ENCODE measurements at places on chromosomes 4 and X. TPM values are rescaled to one million over a fixed set of nuclear protein-coding genes. Genes with fewer than 3 reads are reported as not detected.

Gene FREM3
- not detected for total RNA-seq

GRCh38 chr4:498328-498904, 540 bp downstream of the ZNF721 start:
- H3K4me3 ChIP-seq, result peak overlapping the region; percentile 97
- peaks cover 32% of the 10 kb centered on the region for H3K4me1 ChIP-seq
- peak overlapping the region; percentile 96 for H3K27ac ChIP-seq
- DNase-seq, result no peak

GRCh38 chr4:22754116-22754515, 61.4 kb downstream of the GBA3 start:
- no peaks in the 10 kb centered on the region for H3K4me1 ChIP-seq
- H3K4me3 ChIP-seq, result no peak overlapping the region
- no peak overlapping the region for H3K27ac ChIP-seq
- peaks cover 4% of the 10 kb centered on the region for H3K27me3 ChIP-seq
- no peaks in the 10 kb centered on the region for H3K36me3 ChIP-seq

GRCh38 chr4:159142681-159143384, 40.0 kb downstream of the RAPGEF2 start:
- no peaks in the 10 kb centered on the region for H3K36me3 ChIP-seq
- no peak overlapping the region for H3K27ac ChIP-seq
- no peak for DNase-seq
- peaks cover 15% of the 10 kb centered on the region for H3K4me1 ChIP-seq
- no peaks in the 10 kb centered on the region for H3K27me3 ChIP-seq
- H3K4me3 ChIP-seq, result no peak overlapping the region

- no peaks in the 10 kb centered on the region for H3K36me3 ChIP-seq
- H3K27me3 ChIP-seq, result no peaks in the 10 kb centered on the region
These were observed 68.0 kb downstream of the PPEF2 start for GRCh38 chr4:75834095-75834771.

DNA sequence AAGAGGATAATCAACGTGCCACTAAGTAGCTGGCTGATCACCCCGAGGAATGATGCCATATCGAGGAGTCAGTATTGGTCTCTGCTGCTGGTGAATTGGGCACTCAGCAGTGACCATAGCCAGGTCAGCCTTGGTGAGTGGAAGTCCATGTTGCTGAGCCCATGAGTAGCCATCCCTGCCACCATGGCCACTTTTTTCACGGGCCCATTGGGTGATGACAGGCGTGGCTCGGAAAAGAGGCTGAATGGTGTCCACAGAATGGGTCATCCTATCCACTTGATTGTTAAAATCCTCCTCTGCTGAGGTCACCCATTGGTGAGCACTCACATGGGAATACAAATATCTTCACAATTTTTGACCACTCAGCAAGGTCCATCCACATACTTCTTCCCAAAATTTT, 114.4 kb downstream of the UBE2NL start:
- no peaks in the 10 kb centered on the region for H3K36me3 ChIP-seq
- no peak overlapping the region for H3K4me3 ChIP-seq
- no peak for DNase-seq

- no peaks in the 10 kb centered on the region for H3K27me3 ChIP-seq
- H3K4me1 ChIP-seq, result no peaks in the 10 kb centered on the region
- no peaks in the 10 kb centered on the region for H3K36me3 ChIP-seq
- DNase-seq, result no peak
These were observed 143.4 kb downstream of the PTCHD1 start for GRCh38 chrX:23478056-23478455.

DNA sequence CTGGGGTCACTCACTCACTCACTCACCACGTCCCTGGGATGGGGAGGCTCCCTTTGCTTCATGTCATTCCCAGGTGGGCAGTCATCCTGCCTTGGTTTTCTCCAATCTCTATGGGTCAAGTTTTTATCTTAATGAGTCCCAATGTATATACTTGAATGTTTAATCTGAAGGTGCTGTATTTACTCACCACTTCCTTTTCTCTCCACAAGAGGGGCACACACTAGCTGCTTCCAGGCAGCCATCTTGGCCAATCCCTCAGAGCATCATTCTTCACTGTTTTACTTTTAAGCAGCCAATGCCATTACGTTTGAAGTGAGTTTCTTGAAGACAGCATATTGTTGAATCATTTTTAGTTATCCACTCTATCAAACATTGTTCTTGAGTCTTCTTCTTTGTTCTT, 153.4 kb upstream of the ARSJ start:
- no peak overlapping the region for H3K4me3 ChIP-seq
- peaks cover 1% of the 10 kb centered on the region for H3K27me3 ChIP-seq
- H3K4me1 ChIP-seq, result no peaks in the 10 kb centered on the region
- H3K27ac ChIP-seq, result no peak overlapping the region
- no peak for DNase-seq

Gene NR0B1
- total RNA-seq, result not detected

DNA sequence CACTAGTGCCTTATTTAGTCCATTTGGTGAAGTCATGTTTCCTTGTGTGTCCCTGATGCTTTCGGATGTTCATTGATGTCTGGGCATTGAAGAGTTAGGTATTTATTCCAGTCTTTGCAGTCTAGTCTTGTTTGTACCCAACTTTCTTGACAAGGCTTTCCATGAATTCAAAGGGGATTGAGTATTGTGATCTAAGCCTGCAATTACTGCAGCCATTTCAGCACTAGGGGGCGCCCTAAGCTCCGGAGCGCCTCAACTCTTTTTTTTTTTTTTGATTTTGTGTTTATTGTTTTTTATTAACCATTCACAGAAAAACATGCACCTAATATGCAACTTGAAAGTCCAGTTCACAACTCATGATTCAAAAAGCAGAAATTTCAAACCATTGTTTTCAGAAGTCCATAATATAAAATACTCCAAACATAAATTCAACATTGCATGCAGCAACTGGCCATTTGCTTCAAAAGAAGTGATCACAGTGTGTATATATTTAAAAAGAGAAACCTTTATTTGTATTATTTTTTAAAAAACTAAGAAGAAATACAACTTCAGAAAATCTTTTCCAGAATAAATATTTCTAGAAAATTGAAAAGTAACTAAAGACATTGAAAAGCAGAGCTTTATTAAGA, 59.2 kb downstream of the PTPN13 start:
- no peaks in the 10 kb centered on the region for H3K4me1 ChIP-seq
- H3K27me3 ChIP-seq, result no peaks in the 10 kb centered on the region
- no peak overlapping the region for H3K4me3 ChIP-seq
- H3K27ac ChIP-seq, result no peak overlapping the region

- H3K27me3 ChIP-seq, result no peaks in the 10 kb centered on the region
- H3K4me3 ChIP-seq, result no peak overlapping the region
- no peaks in the 10 kb centered on the region for H3K36me3 ChIP-seq
- H3K4me1 ChIP-seq, result no peaks in the 10 kb centered on the region
- no peak overlapping the region for H3K27ac ChIP-seq
These were observed 412.6 kb downstream of the IQCM start for GRCh38 chr4:149403081-149403480.

DNA sequence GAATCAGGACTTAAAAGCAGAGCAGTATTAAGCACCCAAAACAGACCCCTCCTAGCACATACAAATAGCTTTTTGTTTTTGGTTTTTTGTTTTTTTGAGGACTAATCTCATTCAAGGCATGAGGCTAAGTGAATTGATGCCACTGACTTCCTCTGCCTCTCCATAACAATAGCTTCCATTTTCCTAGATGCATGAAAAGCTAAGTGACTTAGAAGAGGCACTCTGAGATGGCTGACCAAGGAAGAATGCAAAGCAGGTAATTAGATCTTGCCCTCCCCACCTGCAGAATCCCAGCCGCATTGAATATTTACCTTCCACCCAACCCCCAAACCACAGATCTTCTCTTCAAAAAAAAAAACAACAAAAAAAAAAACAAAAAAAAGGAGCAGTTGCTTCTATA, 7.4 kb upstream of the KDR start:
- H3K4me3 ChIP-seq, result no peak overlapping the region
- no peak for DNase-seq
- H3K27me3 ChIP-seq, result no peaks in the 10 kb centered on the region
- H3K36me3 ChIP-seq, result no peaks in the 10 kb centered on the region
- H3K4me1 ChIP-seq, result no peaks in the 10 kb centered on the region

DNA sequence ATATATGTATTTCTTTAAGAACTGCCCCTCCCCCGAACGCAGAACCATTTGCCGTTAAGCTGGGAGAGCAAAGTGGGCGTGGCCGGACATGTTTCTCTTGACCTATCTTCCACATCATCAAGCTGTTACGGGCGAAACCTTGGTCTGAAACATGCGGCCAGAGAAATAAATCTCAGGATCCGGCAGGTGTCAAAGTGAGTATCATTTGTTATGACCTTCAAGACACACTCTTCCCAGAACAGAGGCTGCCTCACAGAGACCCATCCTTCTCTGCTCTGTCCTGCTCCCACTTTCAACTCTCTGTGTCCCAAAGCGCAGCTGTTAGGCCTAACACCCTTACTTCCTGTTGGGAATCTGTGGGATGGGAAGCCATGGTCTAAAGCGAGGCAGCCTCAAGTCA, at the start of gene MAGEB18:
TSS of gene MAGEB18 (plus strand) at position 70 of the 400 bp plus-strand sequence. CDS start 643 bp downstream, outside the sequence.
- H3K36me3 ChIP-seq, result no peaks in the 10 kb centered on the region
- no peak within 1 kb of the TSS for H3K4me3 ChIP-seq
- H3K4me1 ChIP-seq, result no peaks in the 10 kb centered on the region
- H3K27ac ChIP-seq, result no peak within 1 kb of the TSS

Gene BLOC1S4
- 21.5 TPM for total RNA-seq

DNA sequence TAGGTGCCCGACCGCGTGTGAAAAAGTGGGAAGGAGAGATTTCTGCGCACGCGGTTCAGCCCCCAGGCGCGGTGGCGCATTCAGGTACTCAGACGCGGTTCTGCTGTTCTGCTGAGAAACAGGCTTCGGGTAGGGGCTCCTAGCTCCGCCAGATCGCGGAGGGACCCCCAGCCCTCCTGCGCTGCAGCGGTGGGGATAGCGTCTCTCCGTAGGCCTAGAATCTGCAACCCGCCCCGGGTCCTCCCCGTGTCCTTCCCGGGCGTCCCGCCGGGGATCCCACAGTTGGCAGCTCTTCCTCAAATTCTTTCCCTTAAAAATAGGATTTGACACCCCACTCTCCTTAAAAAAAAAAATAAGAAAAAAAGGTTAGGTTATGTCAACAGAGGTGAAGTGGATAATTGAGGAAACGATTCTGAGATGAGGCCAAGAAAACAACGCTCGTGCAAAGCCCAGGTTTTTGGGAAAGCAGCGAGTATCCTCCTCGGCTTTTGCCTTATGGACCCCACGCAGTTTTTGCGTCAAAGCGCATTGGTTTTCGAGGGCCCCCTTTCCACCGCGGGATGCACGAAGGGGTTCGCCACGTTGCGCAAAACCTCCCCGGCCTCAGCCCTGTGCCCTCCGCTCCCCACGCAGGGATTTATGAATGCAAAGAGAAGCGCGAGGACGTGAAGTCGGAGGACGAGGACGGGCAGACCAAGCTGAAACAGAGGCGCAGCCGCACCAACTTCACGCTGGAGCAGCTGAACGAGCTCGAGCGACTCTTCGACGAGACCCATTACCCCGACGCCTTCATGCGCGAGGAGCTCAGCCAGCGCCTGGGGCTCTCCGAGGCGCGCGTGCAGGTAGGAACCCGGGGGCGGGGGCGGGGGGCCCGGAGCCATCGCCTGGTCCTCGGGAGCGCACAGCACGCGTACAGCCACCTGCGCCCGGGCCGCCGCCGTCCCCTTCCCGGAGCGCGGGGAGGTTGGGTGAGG, 3.7 kb downstream of the SHOX start:
- no peak overlapping the region for H3K4me3 ChIP-seq
- H3K4me1 ChIP-seq, result no peaks in the 10 kb centered on the region
- no peak for DNase-seq
- no peaks in the 10 kb centered on the region for H3K36me3 ChIP-seq
- peaks cover 62% of the 10 kb centered on the region for H3K27me3 ChIP-seq
- peak overlapping the region; percentile 44 for H3K27ac ChIP-seq

- peaks cover 11% of the 10 kb centered on the region for H3K36me3 ChIP-seq
- H3K4me3 ChIP-seq, result no peak overlapping the region
- H3K4me1 ChIP-seq, result peaks cover 7% of the 10 kb centered on the region
- no peaks in the 10 kb centered on the region for H3K27me3 ChIP-seq
- DNase-seq, result no peak
- no peak overlapping the region for H3K27ac ChIP-seq
These were observed 12.5 kb downstream of the MOB1B start for GRCh38 chr4:70914631-70915030.

DNA sequence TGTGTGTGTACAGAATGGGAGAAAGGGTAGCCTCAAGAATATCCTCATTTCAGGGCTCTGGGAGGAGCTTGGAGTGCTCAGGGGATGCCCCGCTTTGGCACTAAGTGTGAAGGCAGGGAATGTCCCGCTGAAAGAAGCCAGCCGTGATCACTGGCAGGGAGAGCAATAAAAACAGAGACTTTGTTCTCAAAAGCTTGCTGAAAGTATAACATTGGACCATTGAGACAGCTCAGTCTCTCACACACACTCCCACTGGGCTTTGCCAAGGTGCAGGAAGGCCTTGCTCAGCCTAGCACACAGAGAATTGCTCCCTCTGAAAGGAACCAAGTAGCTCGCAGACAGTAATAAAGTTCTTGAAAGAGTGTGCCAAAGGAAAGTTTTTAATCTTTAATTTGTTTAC, 143.8 kb upstream of the SLITRK2 start:
- H3K27ac ChIP-seq, result no peak overlapping the region
- H3K27me3 ChIP-seq, result no peaks in the 10 kb centered on the region
- no peaks in the 10 kb centered on the region for H3K36me3 ChIP-seq
- no peak for DNase-seq
- no peaks in the 10 kb centered on the region for H3K4me1 ChIP-seq

GRCh38 chr4:88857588-88857987, 160.0 kb upstream of the NAP1L5 start:
- H3K4me1 ChIP-seq, result no peaks in the 10 kb centered on the region
- no peak overlapping the region for H3K4me3 ChIP-seq
- H3K27ac ChIP-seq, result no peak overlapping the region
- no peak for DNase-seq

- peaks cover 1% of the 10 kb centered on the region for H3K36me3 ChIP-seq
- H3K27me3 ChIP-seq, result no peaks in the 10 kb centered on the region
- H3K27ac ChIP-seq, result peak overlapping the region; percentile 95
- peak; percentile 22 for DNase-seq
- H3K4me1 ChIP-seq, result peaks cover 61% of the 10 kb centered on the region
- H3K4me3 ChIP-seq, result peak overlapping the region; percentile 98
These were observed 73.0 kb downstream of the AFF1 start for GRCh38 chr4:87007528-87008446.

GRCh38 chr4:74758551-74759145, 35.7 kb downstream of the BTC start:
- no peaks in the 10 kb centered on the region for H3K36me3 ChIP-seq
- DNase-seq, result no peak
- H3K27ac ChIP-seq, result no peak overlapping the region
- no peak overlapping the region for H3K4me3 ChIP-seq
- no peaks in the 10 kb centered on the region for H3K4me1 ChIP-seq

DNA sequence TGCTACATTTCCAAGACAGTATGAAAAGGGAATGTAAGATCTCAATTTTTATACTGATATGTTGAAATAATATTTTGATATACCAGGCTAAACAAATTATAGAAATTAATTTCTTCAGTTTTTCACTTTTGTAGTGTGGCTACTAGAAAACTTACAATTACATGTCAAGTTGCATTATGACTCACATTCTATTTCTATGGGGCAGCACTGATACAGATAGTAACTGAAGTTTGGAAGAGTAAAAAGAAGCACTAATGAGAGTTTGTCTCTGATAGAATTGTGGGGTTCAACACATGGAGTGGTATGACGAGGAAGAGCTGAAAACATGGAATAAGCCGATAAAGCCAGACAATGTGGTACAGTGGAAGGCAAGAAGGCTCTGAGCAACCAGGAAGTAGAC, 95.6 kb downstream of the NR3C2 start:
- no peak overlapping the region for H3K27ac ChIP-seq
- no peak overlapping the region for H3K4me3 ChIP-seq
- no peaks in the 10 kb centered on the region for H3K27me3 ChIP-seq
- H3K36me3 ChIP-seq, result no peaks in the 10 kb centered on the region
- DNase-seq, result no peak
- H3K4me1 ChIP-seq, result no peaks in the 10 kb centered on the region

Data from activated T-helper 1 cell treated with anti-CD3 and anti-CD28 coated beads, Interleukin-12 subunit alpha, Interleukin-12 subunit beta, Interleukin-2, Interleukin-4 antibody, amounts not matched to agents 30 ng/mL and 10 ng/mL and 1 ng/mL, durations not matched to agents 14 hours and 24 hours and 36 hours (primary cell).